ENCODE measurements at places on chromosomes 5 and 9. TPM values are rescaled to one million over a fixed set of nuclear protein-coding genes. Genes with fewer than 3 reads are reported as not detected.

DNA sequence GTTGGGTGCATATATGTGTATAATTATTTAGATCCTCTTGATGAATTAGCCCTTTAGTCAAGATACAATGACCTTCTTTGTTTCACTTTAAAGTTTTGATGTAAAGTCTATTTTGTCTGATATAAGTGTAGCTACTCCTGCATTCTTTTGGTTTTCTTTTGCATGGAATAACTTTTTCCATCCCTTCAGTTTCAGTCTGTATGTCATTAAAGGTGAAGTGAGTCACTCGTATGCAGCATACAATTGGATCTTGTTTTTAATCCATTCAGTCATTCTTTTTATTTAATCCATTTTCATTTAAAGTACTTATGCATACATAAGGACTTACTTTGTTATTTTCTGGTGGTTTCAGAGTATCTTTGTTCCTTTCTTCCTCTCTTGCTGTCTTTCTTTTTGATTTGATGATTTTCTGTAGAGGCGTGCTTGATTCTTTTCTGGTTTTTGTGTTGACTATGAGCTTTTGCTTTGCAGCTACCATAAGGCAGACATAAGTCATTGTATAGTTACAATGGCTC, 36.3 kb upstream of the FAM120A start:
- no peaks in the 10 kb centered on the region for H3K36me3 ChIP-seq
- no peak overlapping the region for H3K27ac ChIP-seq
- H3K27me3 ChIP-seq = no peaks in the 10 kb centered on the region
- no peak overlapping the region for H3K4me3 ChIP-seq
- no peaks in the 10 kb centered on the region for H3K4me1 ChIP-seq
- no peak for DNase-seq

DNA sequence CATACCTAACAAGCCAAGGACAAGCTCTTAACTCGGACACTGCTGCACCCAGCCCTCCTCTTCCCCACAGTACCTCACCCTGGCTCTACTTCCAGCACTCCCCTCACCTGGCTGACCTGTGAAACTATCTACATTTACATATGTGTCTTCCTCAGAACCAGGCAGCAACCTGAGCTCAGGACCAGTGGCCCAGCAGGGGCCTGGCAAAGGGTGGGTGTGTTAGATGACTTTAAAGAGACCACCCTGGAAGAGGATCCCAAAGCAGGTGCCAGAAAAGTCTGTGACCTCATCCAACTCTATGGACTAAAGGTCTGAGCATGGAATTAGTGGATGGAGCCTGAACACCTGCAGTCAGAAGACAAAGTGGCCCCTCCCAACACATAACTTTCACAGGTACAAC, 400.9 kb downstream of the SPOCK1 start:
- H3K27me3 ChIP-seq = peaks cover 8% of the 10 kb centered on the region
- no peak overlapping the region for H3K4me3 ChIP-seq
- H3K27ac ChIP-seq = no peak overlapping the region
- no peaks in the 10 kb centered on the region for H3K4me1 ChIP-seq
- no peaks in the 10 kb centered on the region for H3K36me3 ChIP-seq

- no peak for DNase-seq
- no peak overlapping the region for H3K27ac ChIP-seq
- peaks cover 4% of the 10 kb centered on the region for H3K36me3 ChIP-seq
- H3K4me1 ChIP-seq = no peaks in the 10 kb centered on the region
- no peak overlapping the region for H3K4me3 ChIP-seq
Observed at GRCh38 chr5:14347522-14347921, 204.4 kb downstream of the TRIO start.

GRCh38 chr9:129033216-129033615, 3.2 kb upstream of the MIGA2 start:
- DNase-seq = no peak
- peaks cover 9% of the 10 kb centered on the region for H3K4me1 ChIP-seq
- H3K4me3 ChIP-seq = no peak overlapping the region
- no peaks in the 10 kb centered on the region for H3K27me3 ChIP-seq

DNA sequence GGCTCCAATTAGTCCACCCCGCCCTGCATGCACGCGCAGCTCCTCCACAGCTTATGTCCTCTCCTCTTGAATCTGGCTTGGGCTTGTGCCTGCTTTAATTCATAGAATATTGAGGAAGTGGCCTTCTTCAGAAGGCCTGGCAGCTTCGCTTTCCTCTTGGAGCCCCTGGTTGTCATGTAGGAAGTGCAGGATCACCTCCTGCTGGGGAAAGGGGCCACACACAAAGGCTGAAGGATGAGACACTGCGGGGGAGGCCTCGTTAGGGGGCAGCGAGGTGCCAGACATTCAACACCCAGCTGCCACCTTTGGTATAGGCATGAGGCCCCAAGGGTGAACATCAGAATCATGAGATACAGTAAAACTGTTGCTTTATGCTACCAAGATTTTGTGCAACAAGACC, 2.7 kb upstream of the CNOT6 start:
- no peak overlapping the region for H3K4me3 ChIP-seq
- peaks cover 9% of the 10 kb centered on the region for H3K4me1 ChIP-seq
- no peaks in the 10 kb centered on the region for H3K36me3 ChIP-seq
- no peak overlapping the region for H3K27ac ChIP-seq
- no peak for DNase-seq

The OBP2A gene
- polyA plus RNA-seq = not detected

The FEM1C gene
- polyA plus RNA-seq = 14.6 TPM

All from lung (tissue), 17 donors.